ENCODE measurements at places on chromosomes 13 and 19. TPM values are rescaled to one million over a fixed set of nuclear protein-coding genes. Genes with fewer than 3 reads are reported as not detected.

DNA sequence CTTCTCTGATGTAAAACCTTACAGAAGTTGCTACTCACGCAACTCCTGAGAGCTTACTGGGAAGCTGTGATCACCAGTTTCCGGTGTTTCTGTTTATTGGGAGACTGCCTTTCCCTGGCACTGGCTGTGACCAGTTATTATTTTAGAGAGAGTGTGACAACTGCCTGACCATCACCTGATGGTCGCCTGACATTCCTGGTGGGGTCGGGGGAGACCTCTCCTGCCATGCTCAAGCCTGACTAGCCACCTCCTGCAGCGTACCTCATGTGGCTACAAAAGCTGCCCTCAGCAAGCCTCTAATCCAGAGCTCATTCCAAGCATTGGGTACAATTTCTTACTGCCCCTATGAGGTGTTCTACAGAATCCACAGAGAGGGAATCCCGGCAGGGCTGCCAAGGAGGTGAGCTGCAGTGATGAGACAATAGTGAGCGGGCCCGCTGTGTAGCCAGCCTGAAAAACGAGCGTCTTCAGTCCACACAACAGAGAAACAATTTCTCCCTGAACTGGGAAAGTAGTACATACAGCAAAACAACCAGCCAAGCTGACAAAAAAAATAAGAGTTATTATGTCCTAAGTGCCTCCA lies 28.7 kb downstream of the GJA3 start:
- no peak for DNase-seq

ZFR2 gene
- total RNA-seq = not detected

- no peak for DNase-seq
These were observed 20.5 kb upstream of the ARL11 start for GRCh38 chr13:49607761-49608160.

DNA sequence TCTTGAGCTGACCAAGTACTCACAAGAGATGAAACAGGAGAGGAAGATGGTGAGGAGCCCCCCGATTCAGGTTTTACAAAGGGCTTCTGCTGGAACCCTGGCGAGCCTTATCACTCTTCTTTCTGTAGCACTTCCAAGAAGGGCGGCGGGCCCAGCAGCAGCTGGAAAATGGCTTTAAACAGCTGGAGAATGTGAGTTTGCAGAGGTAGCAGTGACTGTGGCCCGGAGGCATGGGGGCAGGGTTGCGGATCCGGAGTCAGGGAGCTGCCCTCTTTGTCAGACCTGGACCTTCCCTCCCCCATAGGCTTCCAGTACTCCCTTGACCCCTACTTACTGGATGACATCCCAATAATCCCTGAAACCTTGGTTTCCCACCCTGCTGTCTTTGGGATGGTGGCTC lies 3.6 kb downstream of the TRIP10 start:
- no peak for DNase-seq

PRR19 gene
- total RNA-seq = 3.7 TPM

DNA sequence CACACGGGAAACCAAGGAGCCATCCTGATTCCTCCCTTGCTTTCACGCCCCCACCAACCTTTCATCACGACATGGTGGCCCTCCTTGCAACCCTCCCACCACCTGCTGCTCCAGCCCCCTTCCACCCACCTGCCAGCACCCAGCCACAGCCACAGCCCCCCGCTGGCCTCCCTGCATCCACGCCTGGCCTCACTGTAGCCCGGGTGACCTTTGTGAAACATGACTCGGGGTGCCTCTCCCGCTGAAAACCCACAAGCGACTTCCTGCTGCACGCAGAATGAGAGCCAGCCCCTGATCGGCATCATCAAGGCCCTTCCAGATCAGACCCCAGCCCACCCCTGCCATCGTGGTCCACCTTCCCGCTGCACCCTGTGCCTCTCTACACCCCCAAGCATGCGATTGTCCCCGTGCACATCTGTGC lies 14.9 kb downstream of the POP4 start:
- no peak for DNase-seq

DNA sequence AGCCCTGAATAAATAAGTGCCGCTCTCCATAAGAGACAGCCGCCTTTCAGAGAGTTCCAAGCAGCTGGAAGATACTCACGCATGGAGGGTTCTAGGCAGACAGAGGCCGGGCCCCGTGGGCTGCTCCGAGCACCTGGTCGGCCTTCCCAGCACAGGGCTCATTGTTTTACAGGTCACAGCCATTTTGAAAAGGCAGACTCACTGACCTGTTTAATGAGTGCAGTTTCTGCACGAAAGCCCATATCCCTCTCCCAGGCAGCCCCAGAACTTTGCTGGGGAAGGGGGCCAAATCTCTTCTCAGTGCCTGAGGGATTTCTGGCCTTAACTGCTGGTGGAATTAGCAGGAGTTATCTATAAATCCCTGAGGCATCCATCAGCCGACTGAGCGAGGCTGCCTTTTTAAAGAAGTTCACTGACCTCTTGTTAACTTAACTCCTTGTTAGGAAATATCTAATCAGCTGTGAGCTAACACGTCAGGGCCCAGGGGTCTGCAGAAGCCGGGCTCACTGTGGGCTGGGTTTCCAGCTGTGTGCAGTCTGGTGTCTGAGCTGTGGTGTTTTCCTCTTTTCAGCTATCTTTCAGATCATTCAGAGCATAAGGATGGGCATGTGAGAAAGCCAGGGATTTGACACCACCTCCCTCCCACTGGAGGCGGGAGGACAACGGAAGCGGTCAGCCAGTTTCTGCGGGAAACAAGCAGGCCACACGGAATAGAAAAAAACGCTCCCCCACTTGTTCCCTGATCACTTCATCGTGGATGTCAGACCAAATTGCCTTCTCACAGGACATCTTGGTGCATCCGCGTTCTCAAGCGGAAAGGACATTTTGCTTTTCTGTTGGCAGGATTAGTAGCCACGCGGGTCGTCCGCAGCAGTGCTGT lies 23.3 kb downstream of the SERP2 start:
- DNase-seq = no peak

DNA sequence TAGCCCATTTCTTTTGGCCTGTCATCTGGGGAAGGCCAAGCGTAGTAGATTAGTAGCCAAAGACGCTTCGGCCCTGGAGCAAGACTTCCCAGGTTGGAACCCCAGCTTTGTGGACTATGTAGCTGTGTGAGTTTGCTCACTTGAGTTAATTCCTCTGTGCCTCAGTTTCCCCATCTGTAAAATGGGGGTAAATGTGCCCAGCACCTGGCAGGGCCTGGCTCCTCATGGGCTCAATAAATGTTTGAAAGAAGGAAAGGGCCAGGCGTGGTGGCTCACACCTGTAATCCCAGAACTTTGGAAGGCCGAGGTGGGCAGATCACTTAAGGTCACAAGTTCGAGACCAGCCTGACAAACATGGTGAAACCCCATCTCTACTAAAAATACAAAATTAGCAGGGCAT lies 14.9 kb upstream of the HNRNPM start:
- no peak for DNase-seq

RNASEH2A gene
- 88.8 TPM for total RNA-seq

TTC9B gene
- 0.29 TPM for total RNA-seq

- DNase-seq = no peak
These were observed 40.8 kb downstream of the GGACT start for GRCh38 chr13:100547791-100548201.

DNA sequence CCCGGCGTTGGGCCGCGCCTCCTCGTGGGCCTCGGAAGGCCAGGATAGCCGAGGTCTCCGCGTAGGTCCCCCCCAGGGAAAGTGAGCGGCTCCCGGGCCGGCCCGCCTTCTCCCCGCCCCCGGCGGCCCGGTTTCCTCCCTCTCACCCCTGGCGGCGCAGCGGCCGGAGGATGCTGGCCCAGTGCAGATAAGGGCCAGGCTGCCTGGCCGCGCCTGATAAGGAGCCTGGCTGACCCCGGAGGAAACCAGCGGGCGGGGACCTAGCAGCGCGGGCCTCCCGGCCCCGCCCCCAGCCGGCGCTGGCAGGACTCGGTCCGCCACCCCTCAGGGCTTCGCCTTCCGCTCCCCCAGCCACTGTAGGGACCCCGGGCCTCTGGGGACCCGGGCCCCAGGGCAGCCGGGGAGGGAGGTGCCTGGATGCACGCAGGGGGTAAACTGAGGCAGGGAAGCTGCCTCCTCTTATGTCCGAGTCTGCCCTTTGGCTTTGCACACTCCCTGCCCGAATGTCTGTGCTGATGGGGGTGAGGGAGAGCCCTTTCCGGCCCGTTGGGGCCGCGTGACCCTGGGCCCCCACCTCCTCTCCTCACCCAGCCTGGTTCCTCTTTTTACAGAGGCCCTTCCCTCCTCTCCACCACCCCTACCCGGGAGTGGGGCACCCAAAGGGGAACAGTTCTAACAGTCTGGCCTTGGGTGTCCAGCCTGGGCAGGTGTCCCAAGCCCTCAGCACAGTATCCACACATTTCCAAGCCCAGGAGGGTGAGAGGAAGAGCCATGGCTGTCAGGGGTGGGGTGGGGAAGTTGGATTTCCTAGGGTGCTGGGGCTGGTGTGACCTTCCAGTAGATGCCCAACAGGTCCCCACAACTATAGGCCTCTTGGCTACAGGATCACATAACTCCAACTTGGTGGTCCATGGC lies at the start of gene LYL1:
Gene LYL1, minus strand, starts transcription at position 193 of the 915 bp plus-strand sequence. CDS start 1,687 bp downstream, outside the sequence.
- no peak for DNase-seq

TMEM59L gene
- 5.2 TPM for total RNA-seq

- no peak for DNase-seq
These were observed 2672.8 kb upstream of the PCDH20 start for GRCh38 chr13:64088491-64088890.

GRCh38 chr19:42370068-42370520 lies 20.0 kb downstream of the CNFN start:
- DNase-seq = no peak

GRCh38 chr19:55161571-55162322 lies 4.2 kb upstream of the TNNI3 start:
- DNase-seq = no peak

DNA sequence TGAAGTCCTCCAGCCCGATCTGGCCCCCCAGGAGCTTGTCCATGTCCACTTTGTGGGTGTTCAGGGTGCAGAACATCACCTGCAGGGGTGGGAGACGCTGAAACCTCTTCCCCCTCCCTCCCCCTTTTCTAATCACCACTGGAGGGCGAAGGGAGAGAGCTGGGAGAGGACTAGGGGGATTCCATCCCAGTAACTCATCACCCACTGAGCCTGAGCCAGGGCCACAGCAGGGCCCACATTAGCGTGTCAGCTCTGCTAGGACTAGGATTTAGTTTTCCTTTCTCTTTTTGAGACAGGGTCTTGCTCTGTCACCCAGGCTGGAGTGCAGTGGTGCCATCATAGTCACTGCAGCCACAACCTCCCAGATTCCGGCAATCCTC lies 5.5 kb upstream of the PTGER1 start:
- DNase-seq = no peak

GMIP gene
- total RNA-seq = 12.0 TPM
